ENCODE measurements at places on chromosomes 5 and 9.
A peak's percentile ranks its signal among the peaks of the same experiment; 100 is the strongest.

GRCh38 chr5:34685485-34686165 is 29.5 kb downstream of the RAI14 start:
- peak; percentile 15 for DNase-seq

DNA sequence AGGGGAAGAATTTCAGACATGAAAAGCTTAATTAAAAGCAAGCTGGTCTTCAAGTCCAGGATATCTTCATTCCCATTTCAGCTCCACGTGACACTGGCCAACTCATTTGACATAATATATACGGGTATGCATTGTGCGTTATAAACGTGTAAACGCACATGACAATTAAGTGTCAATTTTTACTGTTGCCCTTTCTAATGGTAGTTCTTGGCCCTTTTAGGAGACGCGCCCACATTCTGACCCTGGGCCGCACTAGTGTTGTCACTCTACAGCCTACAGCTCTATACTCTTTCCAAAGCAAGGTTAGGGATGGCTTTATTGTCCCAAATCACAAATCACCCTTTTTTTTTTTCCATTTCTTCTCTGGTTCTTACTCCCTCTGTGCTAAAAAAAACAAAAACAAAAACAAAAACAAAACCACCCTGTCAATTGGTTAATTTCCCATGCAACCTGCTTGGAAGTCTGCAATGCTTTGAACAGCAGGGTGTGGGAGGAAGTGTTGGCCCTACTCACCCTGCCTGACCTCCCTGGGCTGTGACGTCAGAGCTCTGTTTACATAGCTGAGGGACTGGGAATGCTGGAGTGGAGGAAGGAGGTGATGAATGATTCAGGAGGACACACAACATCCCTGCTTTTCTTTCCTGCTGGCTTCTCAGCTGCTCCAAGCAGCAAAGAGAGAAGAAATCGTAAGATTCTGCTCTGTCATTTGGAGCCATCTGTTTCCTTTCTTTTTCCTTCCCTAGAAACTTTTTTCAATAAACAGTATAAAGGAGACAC is 19.3 kb downstream of the RFK start:
- DNase-seq = peak; percentile 22

- no peak for DNase-seq
Measured at GRCh38 chr5:10832987-10833386, 72.0 kb upstream of the DAP start.

DNA sequence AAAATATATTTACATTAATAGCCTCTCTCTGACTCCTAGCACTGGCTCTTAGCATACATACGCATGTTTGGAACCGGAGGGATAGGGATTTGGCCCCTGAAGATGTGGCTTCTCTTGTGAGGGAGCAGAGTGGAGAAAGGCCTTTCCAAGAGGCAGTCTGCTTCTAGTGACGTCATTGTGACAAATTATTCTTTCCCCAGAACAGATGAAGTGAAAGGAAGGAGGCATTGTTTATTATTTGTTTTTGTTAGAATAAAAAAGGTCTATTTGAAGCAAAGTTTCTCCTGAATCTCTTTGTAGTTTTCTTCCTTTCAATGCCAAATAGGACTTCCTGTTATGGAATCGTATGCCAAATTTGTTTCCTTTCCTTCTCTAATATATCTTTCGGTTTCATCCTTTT is 361.6 kb downstream of the ICE1 start:
- DNase-seq = no peak

GRCh38 chr5:64165500-64166200 is at the start of gene RNF180:
Gene RNF180 (plus strand): TSS chr5:64165843. CDS start chr5:64200808, 34,965 bp downstream.
- DNase-seq = peak; percentile 78

GRCh38 chr5:173256800-173257199 is 21.8 kb upstream of the NKX2-5 start:
- no peak for DNase-seq

GRCh38 chr9:117616431-117616831 is 87.8 kb upstream of the TLR4 start:
- DNase-seq = no peak

GRCh38 chr9:86122311-86122710 is 23.0 kb upstream of the GOLM1 start:
- no peak for DNase-seq

DNA sequence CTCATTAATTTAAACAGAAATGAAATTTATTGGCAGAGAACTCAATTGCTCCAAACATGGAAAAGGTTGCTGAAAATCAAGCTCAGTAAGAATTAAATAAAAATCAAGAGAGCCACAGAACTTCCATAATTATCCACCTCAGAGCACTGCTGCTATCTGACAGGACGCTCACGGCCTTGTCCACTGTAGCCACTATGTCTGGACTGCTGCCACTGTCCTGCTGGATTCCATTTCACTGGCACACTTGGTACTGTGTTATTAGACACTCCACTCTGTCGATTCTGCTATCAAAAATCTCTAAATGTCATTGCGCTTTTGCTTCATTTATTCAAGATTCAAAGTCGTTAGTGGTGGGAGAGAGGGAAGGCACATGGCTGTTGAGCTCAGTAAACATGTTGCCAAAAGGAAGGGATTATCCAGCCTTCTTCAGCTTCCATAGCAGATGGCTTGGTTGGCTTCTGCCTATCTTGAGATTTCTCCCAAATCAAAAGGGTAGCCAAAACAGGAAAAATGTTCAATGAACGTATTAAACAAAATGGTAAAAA is 815.0 kb downstream of the CDH18 start:
- no peak for DNase-seq

DNA sequence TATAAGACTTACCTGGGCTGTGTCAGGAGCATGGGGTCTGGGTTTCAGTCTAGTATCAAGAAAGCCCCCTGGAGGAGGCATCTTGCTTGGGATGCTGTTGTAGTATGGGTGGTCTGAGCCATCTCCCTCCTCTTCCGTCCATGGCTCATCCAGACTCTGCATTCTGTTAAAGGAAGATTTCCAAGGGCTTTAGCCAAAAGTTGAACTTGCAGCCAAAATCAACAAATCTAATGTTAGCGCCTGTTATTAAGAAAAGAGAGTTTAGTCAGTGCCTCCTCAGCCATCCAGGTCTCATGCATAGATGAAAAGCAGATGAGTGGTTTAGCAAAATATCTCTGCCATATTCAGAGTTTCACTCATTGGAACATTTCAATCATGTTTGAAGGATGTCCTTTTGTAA is 55.6 kb downstream of the S1PR3 start:
- DNase-seq = no peak

DNA sequence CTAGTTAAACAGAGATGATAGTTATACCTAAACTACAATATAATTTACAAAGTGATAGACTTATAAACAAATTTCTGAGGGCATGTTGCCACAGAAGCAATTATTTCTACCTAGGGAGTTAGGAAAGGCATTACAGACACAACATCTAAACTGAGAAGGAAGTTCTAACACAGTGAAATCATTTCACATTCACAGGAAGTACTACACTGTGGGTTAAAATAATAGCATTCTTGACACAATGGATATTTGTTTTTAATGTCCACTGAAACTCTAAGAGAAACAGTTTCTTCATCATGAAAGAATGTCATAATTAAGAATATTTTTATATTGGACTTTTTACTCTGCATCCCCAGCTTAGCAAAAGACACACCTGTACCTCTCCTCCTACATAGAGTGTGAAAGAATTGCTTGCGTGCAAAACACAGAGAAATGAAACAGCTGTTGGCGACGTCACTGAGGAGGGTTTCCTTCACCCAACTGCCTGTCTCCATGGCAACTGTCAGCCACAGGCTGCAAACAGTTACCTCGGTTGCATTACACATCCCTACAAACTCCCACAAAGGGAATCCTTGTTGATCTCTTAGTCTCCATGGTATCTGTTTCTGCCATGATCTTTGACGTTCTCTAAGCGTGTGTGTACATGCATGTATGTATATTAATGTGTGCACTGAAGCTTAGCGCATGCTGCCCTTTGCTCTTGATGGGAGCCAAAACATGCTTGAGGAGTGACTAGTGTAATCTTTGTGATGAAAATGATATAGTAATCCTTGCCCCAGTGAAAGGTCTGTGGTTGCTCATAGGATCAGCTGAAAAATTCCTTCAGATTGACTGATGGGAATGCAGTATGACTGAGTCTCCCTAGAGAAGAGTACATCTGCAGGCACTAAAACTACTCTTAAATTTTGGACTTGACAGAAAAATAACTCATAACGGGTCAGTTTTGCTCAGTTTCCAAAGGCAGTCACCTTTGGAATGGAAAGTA is 168.5 kb downstream of the ACTL7B start:
- DNase-seq = no peak

DNA sequence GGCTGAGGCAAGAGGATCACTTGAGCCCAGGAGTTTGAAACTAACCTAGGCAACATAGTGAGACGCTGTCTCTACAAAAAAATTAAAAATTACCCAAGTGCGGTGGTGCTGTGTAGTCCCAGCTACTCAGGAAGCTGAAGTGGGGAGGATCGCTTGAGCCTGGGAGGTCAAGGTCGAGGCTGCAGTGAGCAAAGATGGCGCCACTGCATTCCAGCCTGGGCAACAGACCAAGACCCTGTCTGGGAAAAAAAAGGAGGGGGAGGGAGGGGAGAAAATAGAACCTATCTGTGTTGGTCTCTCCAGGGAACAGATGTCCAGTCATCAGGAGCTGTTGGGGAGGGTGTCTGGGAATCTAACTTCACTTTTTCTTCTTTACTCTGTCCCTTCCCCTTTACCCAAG is 24.3 kb downstream of the MAT2B start:
- DNase-seq = no peak

- no peak for DNase-seq
Measured at GRCh38 chr9:35745569-35745968, 3.5 kb downstream of the GBA2 start.

DNA sequence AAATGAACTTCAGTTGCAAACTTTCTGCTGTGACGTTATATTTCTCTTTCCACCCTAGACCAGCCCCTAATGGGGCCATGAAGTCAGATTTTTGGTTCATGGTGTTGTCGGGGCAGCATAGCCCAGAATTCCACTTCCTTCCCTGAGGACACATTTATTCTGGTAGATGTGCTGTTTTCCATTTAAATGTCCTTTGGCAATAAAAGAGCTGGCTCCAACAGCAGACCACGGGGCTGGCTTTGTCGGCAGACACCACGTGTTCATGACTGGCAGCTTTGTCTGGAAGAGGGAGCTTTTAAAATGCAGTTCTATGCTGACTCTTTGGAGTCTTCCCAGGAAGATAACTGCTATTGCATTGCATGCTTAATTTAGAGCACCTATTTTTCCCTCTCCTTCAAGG is 17.6 kb upstream of the LCP2 start:
- no peak for DNase-seq

DNA sequence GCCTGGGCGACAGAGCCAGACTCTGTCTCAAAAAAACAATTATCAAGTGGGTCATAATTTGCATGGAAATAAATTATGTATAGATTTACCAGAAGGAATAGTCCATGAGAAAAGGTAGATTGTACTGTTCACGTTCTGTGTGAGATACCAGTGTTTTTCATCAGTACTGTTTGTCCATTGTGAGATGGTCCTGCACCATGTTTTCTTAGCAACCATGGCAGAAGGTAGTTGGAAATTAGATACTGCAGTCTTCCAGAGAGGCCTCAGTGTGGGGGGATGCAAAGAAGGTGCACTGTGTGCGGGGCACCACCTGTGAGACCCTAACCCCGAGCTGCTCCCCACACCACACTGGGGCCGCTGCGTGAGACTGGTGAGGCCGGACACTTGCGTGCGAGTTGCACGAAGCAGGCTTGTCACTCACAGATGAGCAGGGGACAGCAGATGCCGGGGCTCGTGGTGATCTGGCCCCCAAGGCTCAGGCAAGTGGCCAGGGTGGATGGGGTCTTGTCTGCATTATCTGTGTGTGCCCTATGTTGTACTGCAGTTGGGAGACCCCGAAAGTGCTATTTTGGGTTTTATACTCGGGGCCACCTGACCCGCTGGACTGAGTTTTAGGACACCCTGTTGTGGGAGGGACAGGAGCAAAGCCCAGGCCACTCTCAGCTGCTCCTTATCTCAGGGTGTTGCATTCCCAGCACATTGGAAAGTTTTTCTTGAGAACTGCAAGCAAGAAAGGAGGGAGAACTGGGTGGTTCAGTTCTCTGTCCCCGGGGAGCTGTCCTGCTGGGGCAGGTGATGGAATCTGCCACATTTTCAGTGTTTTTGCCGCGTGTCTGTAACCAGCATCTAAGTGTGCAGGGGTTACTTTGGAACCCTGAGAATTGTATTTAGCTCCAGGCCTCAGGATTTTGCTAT is 61.9 kb downstream of the EHMT1 start:
- no peak for DNase-seq

- DNase-seq = no peak
Measured at GRCh38 chr5:949815-950560, 57.3 kb downstream of the TRIP13 start.

GRCh38 chr5:167564275-167564674 is 727.2 kb upstream of the WWC1 start:
- DNase-seq = no peak

- DNase-seq = no peak
Measured at GRCh38 chr5:115946655-115947054, 15.6 kb upstream of the LVRN start.

DNA sequence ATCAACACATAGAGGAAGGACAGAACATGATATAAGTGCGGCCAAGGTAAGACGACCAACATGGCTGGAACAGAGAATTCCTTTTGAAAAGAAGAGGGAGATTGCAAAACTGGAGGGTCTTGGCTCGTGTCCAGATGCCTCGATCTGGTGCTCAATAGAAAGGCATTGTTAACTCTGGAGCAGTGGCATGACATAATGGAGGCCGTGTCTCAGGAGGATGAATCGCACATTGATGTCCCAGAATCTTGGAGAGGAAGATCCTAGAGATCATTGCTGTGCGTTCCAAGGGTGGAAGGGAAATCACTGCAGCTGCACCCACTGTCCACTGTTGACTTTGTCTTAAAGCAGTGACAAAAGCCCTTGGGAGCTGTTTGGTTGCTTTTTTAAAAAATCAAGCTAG is 30.9 kb downstream of the GRAMD2B start:
- no peak for DNase-seq

- DNase-seq = no peak
Measured at GRCh38 chr5:31692561-31693221, 53.8 kb downstream of the PDZD2 start.

GRCh38 chr9:114006931-114007691 is 71.0 kb downstream of the AMBP start:
- DNase-seq = no peak

- DNase-seq = no peak
Measured at GRCh38 chr5:159582756-159583541, 252.7 kb upstream of the IL12B start.

DNA sequence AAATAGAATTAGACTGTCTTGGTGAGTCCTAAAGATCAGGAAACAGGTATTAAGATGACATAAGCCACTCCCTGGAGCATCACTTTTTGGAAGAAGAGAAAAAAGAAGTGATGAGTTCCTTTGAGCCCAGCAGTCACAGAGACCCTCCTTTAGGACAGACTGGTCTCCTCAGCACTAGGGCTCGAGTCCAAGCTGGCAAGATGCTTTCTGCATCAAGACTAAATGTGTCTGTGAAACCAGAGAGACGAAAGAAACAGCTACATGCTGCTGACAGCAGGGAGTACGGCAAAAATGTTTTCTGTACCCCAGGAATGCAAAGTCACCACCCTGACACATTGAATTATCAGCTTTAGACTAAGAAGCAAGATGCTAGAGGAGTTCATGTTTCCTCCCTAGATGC is 184.5 kb downstream of the CRB2 start:
- DNase-seq = no peak

Data from NCI-H1417 (cell line).